ENCODE measurements at places on chromosomes 3 and 15.
A peak's percentile ranks its signal among the peaks of the same experiment; 100 is the strongest.

GRCh38 chr3:183975981-183976662, 41.6 kb downstream of the ABCC5 start:
- DNase-seq, result no peak

DNA sequence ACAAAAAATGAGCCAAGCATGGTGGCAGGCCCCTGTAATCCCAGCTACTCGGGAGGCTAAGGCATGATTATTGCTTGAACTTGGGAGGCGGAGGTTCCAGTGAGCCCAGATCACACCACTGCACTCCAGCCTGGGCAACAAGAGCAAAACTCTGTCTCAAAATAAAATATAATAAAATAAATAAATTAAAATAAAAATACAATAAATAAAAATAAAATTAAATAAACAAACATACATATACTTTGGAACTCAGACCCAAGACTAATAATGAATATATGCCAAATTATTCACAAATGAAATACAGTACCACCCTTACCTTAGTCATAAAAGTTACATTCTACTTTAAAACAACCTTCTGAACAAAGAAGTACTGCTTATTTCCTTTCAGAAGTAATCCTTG, 81.8 kb downstream of the SCAPER start:
- no peak for DNase-seq

DNA sequence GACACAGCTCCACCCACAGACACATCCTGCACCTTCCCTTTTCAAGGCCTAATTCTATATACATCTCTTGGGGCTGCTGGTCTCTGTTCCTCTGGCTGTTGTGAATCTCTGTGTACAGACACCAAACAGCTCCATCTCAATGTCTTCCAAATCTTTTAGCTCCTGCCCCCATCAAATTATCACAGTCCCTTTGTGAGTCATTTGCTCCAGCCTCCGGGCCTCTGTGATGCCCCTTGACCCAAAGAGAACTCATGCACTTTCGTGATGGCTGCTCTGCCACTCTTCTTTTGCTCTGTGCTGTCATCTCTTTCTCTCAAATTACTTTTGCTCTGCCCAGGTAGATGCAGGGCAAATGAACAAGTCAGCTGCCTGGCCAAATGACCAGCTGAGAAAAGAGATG, 369.0 kb upstream of the CDIN1 start:
- no peak for DNase-seq

- DNase-seq, result no peak
Observed at GRCh38 chr15:74983725-74984231, 11.6 kb upstream of the SCAMP5 start.

DNA sequence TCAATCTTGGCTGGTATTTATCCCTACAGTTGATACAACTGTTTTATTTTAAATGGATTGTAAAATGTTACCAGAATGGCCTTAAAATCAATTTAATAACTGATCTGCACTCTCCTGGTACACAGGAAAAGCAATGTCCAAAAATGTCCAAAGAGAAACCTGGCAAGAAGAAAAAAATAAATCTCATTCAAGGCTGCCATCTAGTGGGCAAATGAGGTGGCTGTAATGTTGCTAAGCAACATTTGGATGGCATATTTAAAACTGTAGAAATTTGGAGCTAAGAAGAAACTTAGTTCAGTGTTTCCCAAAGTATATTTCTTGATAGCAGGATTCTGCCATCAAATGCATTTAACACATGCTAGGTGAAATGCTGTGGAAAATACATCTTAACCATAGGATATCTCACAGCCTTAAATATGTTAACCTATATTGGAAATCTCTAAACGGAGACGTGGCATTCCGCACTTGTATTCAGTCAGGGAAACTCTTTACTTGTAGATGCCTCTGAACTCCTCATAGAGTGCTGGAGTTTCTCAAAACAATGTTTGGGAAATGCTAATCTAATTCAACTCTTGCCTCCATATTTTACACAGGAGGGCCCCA, 216.8 kb downstream of the ERC2 start:
- peak; percentile 80 for DNase-seq

DNA sequence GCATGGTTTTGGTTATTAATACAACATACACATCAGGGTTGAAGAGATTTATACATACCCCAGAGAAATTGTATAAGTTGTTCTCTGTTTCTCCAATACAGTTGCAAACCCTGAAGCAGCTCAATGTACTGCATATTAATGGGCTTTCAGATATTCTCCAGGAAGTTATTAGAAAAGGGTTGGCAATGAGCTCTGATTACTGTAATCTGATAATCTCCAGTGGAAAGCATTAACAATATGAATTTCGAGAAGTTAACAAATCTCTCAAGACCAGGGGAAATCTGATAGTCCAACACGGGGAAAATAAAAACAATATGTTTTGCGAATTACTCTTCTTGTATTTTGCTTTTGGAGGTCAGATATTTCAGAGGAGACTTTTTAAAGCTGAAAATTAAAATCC, 950.1 kb downstream of the TBL1XR1 start:
- DNase-seq, result no peak

DNA sequence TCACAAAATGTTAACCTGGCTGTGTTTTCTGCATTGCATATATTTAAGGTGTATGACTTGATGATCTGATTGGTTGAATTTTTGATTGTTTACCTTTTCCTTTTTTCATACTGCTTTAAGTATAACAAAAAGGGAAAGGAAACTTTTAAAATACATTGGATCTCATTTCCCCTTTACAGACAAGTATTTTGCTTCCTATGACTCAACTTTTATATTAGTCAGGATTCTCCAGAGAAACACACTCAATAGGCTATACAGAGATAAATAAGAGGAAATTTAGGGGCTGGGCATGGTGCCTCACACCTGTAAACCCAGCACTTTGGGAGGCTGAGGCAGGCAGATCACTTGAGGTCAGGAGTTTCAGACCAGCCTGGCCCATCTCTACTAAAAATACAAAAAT, 205.8 kb downstream of the TJP1 start:
- no peak for DNase-seq

GRCh38 chr3:153277029-153277428, 115.0 kb downstream of the RAP2B start:
- no peak for DNase-seq

GRCh38 chr3:132189601-132190000, 127.6 kb upstream of the ACP3 start:
- no peak for DNase-seq

DNA sequence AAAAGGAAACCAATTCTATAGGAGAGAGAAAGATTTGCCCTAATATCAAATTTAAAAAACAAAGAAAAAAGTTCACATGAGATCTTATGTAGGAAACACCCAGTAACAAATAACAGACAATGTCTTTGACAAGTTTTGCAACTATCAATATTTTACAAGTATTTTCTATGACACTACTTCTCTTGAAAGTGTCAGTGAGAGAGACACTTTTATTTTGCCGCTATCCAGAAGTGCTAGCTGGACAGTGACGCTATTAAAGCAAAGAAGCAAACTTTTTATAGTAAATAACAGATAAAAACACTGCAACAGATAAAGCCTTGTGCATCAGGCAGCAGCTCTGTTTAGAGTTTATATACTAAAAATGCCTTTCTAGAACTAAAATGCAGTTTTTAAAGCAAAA, 13.3 kb downstream of the LYSMD2 start:
- no peak for DNase-seq

GRCh38 chr3:157412323-157412855, 24.3 kb upstream of the PTX3 start:
- DNase-seq, result no peak

DNA sequence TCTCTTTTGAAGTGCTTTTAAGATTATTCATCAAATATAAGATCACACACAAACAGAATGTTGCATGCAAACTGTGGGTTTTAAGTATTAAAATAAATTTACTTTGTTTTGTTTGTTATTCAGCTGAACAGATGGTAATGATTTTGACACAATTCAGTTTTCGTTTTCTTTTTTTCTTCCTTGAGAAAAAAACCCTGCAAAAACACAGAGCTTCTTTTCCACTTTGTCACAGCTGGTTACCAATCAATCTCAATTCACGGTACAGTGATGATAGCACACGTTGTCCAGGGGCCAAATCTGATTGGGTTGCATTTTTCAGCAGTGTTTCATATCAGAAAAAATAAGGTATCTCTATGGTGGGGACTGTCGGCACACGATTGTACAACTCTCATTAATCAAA, 473.6 kb downstream of the ROBO2 start:
- DNase-seq, result no peak

DNA sequence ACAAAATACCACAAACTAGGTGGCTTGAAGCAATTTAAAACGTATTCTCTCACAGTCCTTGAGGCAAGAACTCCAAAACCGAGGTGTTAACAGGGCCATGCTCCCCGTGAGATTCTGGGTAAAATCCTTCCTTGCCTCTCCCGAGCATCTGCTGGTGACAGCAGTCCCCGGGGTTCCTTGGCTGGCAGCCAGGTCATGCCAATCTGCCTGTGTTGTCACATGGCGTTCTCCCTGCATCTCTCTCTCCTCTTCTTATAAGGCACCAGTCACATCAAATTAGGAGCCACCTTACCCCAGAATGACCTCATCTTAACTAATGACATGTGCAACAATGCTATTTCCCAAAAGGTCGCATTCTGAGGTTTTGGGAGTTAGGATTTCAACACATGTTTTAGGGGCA, 26.3 kb upstream of the LRRN1 start:
- no peak for DNase-seq

GRCh38 chr3:174581558-174581957, 277.6 kb upstream of the NAALADL2 start:
- DNase-seq, result no peak

- no peak for DNase-seq
Observed at GRCh38 chr3:190840146-190840545, 22.3 kb downstream of the GMNC start.

DNA sequence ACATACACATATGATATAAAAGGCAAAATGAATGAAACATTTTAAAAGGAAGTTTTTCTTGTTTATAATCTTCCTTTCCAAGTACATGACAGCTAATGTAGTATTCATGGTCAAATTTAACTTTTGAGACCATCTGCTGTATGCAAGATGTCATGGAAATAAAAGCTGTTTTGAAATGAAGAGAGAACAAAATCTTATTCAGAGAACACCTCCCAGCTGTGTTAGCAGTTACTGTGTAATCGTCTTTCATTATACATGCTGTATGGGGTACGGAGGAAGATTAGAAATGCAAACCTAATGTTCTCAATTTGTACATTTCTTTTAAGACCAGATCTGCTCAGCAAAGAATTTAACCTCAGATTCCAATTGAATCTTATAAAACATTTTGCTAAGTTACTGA, 1182.3 kb downstream of the OTOL1 start:
- DNase-seq, result no peak

GRCh38 chr3:15390460-15390859, 36.9 kb downstream of the METTL6 start:
- DNase-seq, result no peak

DNA sequence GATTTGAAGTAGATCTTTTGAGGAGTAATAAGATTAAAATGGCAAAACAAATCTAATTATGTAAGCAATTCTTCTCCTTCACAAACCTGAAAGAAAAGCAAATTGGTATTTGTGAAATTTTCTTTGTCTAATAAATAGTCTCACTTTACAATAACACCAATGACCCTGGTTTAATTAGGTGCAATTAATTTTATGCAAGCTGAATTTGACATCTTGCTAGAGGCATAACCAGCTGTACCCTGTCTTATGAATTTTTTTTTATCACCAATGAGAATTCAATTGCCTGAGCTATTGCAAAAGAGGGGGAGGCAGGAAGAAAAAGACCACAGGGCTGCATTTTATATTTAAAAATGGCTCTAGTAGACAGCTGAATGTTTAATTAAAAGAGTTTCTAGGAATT, 113.5 kb upstream of the IL12A start:
- DNase-seq, result no peak

- DNase-seq, result no peak
Observed at GRCh38 chr15:87901926-87902690, 354.4 kb downstream of the NTRK3 start.

- DNase-seq, result peak; percentile 87
Observed at GRCh38 chr15:60585743-60586708, 107.1 kb upstream of the ICE2 start.

GRCh38 chr3:118734664-118735063, 300.0 kb downstream of the IGSF11 start:
- peak; percentile 85 for DNase-seq

DNA sequence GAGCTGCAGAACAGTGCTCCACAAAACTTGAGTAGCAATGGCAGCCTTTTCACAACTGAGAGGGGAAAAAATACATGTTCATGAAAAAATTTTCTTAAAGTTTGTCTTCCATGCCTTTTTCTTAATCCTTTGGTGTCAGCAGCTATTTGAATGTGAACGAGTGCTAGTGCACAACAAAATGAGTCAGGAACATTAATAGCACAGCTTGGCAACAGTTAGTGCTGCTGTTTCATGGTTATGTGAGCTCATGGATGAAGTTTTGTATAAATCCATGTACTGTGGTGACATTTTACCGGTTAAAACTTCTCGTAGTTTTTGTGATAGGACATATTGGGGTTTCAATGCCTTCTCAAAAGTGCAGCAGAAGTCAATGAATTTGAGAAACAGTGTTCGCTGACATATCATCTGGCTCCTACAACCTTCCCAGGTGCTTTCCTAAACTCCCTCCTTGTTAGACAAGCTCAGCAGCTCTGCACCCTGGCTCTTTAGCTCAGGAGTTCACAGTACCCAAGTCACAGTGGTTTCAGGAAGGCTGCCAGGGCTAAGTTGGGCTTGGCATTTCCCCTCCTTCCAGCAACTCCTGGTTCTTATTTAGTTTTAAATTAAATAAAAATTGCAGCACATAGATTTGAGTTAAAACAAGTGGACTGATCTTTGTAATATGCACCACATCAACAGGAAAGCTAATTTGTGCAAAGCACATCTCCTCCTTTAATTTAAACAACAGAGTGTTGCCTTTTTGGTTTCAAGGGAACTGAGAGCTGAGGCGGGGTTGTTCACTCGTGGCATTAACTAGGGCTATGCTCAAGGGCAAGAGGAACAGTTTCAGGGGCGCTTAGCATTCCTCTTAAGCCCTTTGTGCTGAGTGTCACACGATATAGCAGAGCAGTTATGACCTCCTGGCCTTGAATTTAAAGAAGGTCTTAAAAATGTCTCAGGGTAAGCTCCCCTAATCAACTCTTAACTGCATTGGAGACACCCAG, 362.8 kb downstream of the CHST2 start:
- DNase-seq, result no peak

DNA sequence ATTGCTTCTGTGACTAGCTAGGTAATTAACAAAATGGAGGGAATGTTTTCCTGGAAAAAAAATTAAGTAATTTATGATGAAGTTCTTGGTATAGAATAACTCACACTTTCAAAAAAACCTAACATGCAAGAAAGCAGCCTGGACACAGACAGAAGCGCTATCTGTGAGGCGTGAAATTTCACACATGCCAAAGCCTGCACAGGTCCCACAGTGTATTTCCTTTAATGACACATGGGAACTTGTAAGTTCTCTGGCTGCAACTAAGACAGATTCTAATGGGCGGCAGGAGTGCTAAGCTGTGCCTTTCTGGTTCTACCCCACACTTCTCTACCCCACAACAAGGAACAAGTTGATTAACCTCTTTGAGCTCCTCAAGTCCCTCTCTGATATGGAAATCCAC, 84.9 kb upstream of the NEO1 start:
- no peak for DNase-seq
